ENCODE measurements at places on chromosomes 4 and X.

- no peak for DNase-seq
These were observed 159.9 kb upstream of the SLIT2 start for GRCh38 chr4:20091781-20092180.

DNA sequence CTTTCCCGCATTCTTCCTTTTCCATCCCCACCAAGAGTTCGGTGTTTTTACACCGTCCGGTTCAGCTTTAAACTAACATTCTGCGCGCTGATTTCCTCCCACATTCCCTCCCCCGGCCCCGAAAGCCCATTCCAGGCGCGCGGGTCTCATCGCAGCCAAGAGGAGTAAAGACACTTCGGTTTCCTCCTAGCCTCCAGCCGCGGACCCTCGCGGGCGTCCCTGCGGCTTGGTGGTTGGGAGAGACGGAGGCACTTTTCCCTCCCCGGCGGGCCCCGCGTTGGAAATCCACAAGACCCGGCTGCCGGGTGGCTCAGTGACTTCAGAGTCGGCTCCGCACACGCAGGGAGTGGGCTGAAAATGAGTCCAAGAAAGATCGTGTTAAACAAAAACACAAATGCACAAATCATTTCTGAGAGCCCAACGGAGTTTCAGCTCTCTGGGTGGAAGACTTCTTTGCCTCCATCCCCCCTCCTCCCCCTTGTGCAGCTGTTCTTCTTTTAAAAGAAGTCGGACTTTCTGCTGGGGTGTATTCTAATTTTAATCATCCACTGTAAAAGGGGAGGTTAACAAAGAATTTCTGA, 2.0 kb upstream of the ARX start:
- DNase-seq = no peak

- no peak for DNase-seq
These were observed 98.8 kb upstream of the NDP start for GRCh38 chrX:44071847-44072551.

- DNase-seq = no peak
These were observed 102.4 kb upstream of the VCX2 start for GRCh38 chrX:8273451-8273895.

DNA sequence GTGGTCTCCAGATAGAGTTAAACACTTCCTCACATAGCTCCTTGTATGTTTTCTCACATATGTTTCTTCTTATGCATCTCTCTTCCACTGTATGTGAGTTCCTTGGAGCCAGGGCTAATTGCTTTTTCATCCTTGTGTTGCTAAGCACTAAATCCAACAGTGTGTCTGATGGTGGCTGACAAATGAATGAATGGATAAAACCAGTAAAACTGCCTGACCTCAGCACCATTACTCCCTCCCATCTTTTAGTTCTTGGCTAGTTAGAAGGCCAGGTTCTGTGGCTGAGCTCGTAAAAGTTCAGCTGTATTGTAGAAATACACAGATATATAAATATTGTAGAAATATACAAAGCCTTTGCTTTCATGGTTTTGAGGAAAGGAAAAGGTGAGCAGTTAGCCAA, 50.4 kb downstream of the ARX start:
- no peak for DNase-seq

- peak; percentile 13 for DNase-seq
These were observed 132.8 kb downstream of the DCLK2 start for GRCh38 chr4:150211016-150211415.

GRCh38 chr4:11338956-11339782, 89.5 kb downstream of the HS3ST1 start:
- DNase-seq = no peak

DNA sequence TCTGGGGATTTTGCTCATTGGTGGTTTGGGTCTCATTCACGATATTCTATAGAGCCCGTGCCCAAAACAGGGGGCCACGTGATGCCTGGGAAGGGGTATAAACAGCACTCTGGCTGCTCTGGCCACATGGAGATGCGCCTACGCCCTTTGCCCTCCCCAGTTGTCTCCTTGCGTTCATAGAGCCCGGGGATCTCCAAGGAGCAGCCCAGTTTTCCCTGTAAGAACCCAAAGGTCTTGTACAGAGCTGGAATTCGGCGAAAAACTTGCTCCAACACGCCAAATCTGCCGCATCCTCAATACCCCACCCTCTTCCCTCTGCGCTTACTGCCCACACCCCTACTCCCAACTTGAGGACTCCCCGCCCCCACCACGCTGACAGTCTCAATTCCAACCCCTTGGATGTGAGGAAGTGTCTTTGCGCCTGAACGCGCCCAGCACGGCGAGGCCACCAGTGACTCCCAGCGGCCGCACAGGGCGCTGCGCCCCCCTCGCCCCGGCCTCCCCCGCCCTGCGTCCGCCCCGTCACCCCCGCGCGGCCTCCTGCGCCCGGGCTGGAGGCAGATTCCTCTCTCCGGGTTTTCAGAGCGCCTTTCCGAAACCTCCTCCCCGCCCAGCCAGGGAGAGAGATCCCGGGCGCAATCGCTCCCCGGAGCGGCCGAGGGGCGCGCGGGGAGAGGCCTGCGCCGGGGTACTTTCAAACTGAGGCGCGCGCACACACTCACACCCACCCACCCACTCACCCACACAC, at the start of gene NHS:
NHS (plus strand) TSS at position 582 of the 748 bp plus-strand sequence. CDS start 558 bp downstream, outside the sequence.
- DNase-seq = peak; percentile 38

- DNase-seq = no peak
These were observed 3.2 kb downstream of the EFNB1 start for GRCh38 chrX:68832101-68832416.

DNA sequence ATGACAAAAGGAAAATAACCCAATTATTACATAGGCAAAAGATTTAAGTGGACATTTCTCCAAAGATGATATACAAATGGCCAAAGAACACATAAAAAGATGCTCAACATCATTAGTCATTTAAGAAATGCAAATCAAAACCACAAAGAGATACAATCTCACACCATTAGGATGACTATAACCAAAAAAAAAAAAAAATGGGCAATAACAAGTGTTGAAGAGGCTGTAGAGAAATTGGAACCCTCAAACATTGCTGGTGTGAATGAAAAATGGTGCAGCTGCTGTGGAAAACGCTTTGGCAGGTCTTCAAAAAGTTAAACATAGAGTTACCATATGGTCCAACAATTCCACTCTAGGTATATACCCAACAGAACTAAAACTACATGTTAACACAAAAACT, 5.6 kb upstream of the PRDX4 start:
- DNase-seq = no peak

DNA sequence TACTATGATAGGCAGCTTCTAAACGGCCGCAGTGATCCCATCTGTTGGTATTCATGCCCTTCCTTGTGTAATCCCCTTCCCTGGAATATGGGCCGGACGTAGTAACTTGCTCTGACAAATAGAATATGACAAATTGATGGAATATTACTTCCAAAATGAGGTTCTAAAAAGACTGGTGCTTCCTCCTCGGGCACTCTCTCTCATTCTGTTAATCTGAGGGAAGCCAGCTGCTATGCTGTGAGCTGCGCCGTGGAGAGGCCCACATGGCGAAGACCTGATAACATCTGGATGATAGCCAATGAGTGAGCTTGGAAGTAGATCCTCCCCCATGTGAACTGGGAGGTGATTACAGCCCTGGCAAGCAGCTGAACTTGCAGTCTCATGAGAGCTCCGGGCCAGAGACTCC, 27.2 kb upstream of the SLC25A4 start:
- DNase-seq = peak; percentile 91

DNA sequence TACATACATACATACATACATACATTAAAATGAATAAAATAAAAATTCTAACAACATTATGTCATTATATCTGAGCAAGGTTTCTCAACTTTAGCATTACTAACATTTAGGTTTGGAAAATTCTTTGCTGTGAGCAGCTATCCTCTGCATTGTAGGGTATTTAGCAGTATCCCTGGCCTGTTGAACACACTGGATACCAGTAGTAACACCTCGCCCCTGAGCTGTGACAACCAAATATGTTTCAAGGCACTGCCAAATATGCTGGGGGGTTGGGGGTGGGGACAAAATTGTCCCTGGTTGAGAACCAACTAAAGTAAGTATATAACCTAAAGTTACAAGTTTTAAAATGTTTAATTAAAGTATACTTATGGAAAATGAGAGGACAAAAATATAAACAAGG, 860.9 kb upstream of the FTHL17 start:
- DNase-seq = no peak

GRCh38 chr4:78864405-78865024, 74.7 kb downstream of the PAQR3 start:
- DNase-seq = peak; percentile 9

DNA sequence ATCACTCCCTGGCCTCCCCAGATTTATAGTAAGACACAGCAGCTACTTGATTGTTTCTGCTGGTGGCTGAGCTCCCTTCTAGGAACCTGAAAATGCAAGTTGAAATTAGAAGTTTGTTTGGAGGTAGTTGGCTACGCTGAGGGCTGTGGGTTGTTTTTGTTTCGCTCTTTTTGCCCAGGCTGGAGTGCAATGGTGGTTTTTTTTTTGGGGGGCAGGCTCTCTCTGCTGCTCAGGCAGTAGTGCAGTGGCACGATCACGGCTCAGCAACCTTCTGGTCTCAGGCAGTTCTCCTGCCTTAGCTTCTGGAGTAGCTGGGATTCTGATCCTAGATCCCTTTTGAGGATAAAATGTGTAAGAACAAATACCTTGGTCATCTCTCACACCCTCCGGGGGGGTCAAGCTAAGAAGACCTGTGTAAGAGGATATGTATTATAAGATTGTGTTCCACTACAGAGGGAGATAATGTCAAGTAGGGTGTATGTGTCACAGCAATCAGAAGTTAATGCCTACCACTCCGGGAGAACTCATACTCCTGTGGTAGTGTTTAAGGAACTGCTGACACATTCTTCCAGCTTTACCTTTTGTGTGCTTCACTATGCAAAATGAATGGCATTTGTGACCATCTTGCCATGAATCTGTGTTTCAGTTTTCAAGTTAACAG, 9.7 kb downstream of the JADE1 start:
- no peak for DNase-seq

GRCh38 chr4:57424232-57424897, 314.2 kb upstream of the IGFBP7 start:
- DNase-seq = no peak

DNA sequence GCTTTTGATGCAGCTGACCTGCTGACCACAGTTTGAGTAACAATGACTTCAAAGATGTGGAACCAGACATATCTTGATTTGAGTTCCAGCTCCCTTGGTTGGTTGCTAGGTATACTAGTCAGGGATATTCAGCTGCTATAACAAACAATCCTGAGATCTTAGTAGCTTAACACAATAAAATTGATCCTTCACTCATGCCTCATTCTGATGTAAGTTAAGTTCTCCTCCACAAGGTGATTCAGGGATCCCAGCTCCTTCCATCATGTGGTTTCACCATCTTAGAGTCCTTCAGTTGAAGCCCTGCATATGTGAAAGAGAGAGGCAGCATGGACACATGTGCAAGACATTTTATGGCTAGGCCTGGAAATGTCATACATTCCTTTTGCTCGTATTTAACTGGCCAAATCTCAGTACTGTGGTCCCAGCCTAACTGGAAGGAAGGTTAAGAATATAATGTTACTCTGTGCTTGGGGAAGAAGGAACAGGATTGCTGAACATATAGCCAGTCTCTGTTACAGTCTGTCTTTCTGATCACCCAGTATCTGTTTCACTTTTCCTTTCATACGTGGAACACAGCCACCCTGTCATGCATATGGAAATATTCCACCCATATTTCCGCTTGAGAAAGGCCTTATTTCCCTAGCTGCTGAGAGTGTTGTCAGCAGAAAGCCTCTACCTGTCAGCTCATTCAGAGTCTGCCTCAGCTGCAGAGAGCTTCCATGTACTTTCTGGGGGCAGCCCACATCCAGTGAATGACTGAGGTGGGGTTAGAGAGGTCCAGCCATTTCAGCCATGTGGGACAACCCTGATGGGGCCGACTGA, 7.1 kb downstream of the SMIM9 start:
- DNase-seq = no peak

- DNase-seq = no peak
These were observed 12.5 kb upstream of the HS3ST1 start for GRCh38 chr4:11441194-11441556.

- no peak for DNase-seq
These were observed 86.2 kb downstream of the NPFFR2 start for GRCh38 chr4:72118017-72118416.

- DNase-seq = no peak
These were observed 509.6 kb downstream of the MID1IP1 start for GRCh38 chrX:39310891-39311290.

- DNase-seq = no peak
These were observed 84.2 kb downstream of the CAMK2D start for GRCh38 chr4:113677325-113677724.

GRCh38 chr4:73252001-73252400, 6.6 kb downstream of the ANKRD17 start:
- no peak for DNase-seq

DNA sequence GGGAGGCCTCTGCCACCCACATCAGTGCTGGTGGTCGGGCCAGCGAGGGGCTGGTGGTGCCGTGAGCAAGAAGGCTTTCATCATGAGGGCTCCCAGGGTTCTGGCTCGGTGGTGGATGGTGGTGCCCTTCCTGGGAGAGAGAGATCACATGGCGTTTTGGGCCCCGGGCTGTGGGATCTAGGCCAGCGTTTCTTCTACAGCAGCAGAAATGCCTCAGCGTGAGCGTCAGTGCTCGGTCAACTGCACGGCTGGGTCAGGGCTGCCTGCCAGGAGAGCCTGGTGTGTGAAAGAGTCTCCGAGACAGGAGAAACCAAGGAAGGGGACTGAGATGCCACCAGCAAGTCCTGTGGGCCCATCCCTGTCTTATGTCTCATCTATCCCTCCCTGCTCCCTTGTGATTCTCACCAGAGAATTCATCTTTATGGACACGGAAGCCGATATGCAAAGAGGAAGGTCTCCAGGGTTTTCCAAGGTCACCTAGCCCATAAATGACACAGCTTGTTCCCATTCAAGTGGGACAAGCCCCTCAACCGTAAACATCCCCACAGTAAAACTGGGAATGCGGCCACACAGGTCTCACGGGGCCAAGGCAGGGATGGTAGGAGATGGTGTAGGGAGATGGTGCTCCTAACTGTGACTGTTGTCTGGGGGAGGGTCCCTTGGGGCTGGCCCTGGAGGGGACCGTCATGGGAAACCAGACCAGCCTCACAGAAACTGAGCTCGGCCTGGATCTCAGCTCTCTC, 99.2 kb downstream of the SORCS2 start:
- no peak for DNase-seq

GRCh38 chr4:91611782-91612181, 692.0 kb upstream of the GRID2 start:
- no peak for DNase-seq

GRCh38 chr4:73725985-73726384, 14.4 kb upstream of the CXCL8 start:
- DNase-seq = no peak

- DNase-seq = no peak
These were observed 408.8 kb upstream of the CNKSR2 start for GRCh38 chrX:20965270-20966044.

- DNase-seq = no peak
These were observed 175.8 kb downstream of the CCNG2 start for GRCh38 chr4:77332696-77333270.

DNA sequence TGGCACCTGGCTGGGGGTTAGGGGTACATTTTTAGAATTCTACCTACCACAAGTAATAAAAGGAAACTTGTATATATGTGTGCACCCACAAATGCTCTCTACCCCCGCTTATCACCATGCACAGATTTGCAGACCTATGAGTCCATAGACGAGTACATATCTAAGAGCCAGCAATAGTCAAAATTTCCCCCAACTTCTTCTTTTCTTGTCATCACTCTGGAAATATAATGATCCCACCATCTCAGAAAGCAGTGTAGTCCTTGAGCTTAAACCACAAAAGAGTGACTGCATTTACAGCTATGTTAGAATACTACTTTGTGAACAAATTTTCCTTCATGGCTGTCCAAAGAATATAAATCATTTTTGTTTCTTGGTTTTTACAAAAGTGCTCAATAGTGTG, 66.1 kb downstream of the LHFPL1 start:
- no peak for DNase-seq

GRCh38 chr4:77833126-77833724, 14.1 kb upstream of the CNOT6L start:
- DNase-seq = no peak
